Stimulated activated CD8-positive, alpha-beta memory T cell treated with anti-CD3 and anti-CD28 coated beads, Interleukin-15, amount 100 ng/mL, for 1 hour (primary cell): ENCODE measurements at places on chromosomes 7 and 10.
A peak's percentile ranks its signal among the peaks of the same experiment; 100 is the strongest.

GRCh38 chr7:116212869-116213268 lies 2.5 kb downstream of the TES start:
- no peak for DNase-seq

DNA sequence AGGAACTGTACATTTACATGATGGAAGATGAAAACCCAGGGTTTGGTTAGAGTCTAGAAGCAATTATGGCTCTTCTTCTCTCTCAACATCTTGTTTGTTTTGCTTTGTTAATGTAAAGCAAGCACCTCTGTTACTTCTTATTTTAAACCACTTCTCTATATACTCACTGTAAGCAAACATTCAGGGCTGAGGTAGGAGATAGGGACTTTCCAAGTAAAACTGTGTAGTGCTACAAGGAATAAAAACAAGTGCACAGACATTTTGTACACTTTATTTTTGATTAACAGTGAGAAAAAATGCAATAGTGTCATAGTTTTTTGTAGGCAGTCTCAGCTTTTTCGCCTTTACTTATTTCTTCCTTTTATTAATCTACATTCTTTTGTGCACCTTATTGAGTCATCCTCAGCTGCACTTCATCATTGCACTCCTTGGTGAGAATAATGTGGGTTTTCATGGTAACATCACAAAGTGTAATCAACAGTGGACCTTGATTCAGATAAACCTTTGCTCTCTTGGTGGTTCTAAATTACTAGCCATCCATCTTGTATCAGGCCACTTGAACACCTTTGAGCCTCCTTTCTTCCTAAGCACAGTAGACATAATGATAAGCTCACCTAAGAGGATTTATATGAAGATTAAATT lies 52.9 kb downstream of the ELMO1 start:
- DNase-seq = no peak

DNA sequence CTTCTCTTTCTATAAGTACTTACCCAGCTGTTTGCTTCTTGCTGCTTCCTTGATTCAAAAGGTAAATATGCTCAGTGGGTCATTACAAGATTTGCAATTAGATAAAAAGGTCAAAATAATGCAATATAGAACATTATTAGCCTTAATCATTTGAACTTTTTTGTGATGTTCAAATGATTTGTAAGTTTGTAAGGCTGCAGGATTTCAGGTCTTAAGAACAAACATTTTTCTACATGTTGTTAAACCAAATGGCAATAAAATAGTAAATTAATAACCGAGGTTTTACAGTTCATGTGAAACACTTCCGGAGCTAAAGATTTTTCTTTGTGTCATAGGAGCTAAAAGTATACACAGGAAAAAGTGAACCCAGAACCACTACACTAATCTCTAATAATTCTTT lies 16.2 kb upstream of the SCIN start:
- DNase-seq = no peak

DNA sequence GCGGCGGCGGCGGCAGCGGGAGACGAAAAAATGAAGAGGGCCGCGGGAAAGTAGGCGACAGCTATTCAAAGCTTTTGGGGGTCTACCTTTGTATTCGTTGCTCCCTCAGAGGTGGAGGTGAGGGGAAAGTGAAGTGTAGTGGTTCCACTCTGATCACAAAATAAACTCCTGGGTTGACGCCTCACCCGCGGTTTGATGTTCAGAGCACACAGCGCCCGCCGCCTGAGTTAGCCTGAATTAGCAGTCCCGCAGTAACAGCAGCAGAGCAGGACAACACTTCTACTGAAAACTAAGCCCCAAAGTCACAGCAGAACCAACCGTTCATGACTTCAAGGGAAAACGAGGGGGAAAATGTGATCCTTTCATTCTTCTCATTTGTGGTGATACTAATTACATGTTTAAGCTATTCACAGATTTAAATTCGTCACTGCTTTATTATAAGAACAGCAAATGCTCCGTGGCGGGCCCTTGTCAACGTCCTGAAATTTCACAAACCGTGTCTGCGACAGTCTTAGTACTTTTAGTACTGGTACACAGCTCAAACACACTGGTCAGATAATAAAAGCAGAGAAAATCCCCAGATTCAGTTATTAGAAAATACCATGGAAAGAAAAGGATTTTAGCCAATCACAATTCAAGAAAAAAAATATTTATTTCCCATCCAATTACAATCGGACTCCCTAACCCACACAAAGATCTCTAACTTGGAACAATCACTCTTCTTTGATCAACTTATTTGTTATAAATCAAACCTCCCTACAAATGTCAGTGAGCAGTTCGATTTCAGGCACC lies 563 bp upstream of the JMJD1C start:
- peak; percentile 5 for DNase-seq

- no peak for DNase-seq
Measured at GRCh38 chr10:121088524-121088923, 237.4 kb downstream of the WDR11 start.

GRCh38 chr10:89706011-89706410 lies 4.6 kb downstream of the KIF20B start:
- no peak for DNase-seq

DNA sequence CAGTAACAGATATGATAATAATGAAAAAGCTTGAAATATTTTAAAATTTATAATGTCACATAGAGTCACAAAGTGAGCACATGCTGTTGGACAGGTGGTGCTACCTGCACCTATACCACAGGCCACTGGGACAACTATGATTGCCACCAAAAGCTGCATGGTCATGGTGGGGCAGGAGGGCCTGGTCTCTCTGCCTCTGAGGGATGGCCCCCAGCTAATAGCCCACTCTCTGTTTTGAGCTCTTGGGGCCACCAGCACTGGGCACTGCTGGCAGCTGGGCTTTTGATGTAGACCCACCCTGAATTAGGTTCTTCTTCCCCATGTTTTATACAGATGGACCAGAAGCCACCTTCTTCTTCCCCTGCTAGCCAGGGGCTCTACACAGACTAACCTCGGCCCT lies 265.4 kb downstream of the KCND2 start:
- DNase-seq = no peak

DNA sequence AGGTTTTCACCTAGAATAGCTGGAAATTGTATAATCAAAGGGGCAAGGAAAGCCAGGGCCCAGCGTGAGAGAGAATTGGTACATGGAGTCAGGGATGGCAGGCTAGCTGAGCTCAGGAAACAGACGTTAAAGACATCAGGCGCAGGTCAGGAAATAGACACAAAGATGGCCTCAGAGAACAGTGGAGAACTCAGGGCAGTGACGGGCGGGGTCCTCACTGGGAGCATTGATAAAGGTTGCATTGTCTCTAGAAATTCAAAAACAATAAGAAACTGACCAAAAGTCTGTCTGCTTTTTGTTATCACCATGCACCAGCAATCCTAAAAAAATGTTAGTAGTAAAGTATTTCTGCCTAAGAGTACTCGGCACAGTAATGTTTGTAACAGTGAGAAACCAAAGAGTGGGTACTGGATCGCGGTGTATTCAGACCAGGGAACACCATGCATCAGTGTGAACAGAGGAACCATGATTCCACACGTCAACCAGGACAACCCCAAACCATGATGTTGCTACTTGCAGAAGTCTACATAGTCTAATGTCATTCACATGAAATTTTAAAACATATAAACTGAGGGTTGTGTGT lies 81.9 kb upstream of the AUTS2 start:
- no peak for DNase-seq

GRCh38 chr10:79382491-79382941 lies 35.2 kb downstream of the PPIF start:
- no peak for DNase-seq

DNA sequence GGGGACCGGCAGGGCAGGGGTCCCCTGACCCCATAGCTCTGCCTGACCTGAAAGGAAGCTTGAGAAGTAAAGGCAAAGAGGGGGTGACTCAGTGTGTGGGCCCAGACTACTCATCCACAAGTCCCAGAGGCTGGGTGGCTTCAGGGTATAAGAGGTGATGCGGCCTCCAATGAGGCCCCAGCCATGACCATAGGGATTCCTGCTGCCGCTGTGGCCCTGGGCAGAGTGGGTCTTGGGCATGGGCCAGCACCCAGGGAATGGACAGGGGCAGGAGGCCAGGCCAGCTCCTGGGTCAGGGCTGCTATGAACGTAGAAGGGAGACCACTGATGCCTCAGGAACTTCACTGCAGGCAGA lies 64.4 kb upstream of the EBF3 start:
- no peak for DNase-seq
